ENCODE measurements at places on chromosomes 4 and X.
A peak's percentile ranks its signal among the peaks of the same experiment; 100 is the strongest.

DNA sequence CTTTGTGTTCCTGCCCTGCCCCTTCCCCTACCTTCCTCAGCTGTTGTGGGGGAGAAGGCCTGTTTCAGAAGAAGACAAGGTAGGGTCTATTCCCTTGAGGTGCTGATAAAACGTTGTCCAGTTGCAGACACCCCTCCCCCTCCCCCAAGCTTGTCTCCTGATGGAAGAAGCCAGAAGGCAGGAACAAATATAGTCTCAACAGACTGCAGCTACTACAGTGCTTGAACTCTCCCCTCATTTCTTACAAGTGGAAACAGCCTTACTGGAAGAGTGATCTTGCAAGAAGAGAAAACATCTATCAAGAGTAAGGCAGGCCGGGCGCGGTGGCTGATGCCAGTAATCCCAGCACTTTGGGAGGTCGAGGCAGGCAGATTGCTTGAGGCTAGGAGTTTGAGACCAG lies 11.0 kb upstream of the MAP7D3 start:
- DNase-seq, result no peak

DNA sequence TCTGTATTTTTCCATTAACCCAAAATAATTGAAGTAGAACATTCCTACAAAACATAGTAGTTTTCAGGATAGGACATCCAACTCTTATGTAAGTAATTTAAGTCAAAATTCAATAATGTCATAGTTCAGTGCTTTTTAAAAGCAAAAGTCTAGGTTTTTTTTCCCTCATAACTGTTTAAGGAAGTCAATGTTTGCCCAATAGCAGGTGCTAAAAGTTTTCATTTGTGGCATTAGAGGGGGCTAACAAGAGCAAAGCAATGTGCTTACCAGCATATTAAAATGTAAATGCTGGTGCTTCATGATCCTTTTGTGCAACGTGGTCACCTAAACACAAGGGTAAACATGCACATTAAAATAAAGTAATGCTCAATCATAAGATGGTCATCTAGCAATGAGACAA lies 155.2 kb upstream of the PPP1R2C start:
- no peak for DNase-seq

- DNase-seq, result peak; percentile 45
Measured at GRCh38 chr4:88792821-88793220, 95.2 kb upstream of the NAP1L5 start.

DNA sequence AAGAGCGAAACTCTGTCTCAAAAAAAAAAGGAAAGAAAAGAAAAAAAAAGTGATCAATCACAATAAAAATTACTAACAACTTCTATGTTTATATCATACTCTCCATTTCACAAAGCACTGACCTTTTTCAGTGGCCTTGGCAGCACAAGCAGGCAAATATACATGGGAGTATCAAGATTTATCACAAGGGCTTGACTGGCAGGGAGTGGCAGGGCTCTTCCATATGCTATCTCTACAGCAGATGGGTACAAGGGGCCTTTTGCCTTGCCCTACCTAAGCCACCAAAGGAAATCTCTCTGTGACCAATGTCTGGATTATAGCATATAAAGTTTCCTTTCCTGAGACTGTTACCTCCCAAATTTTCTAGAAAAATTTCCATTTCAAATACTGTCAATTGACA lies 24.4 kb downstream of the TSPAN5 start:
- no peak for DNase-seq

DNA sequence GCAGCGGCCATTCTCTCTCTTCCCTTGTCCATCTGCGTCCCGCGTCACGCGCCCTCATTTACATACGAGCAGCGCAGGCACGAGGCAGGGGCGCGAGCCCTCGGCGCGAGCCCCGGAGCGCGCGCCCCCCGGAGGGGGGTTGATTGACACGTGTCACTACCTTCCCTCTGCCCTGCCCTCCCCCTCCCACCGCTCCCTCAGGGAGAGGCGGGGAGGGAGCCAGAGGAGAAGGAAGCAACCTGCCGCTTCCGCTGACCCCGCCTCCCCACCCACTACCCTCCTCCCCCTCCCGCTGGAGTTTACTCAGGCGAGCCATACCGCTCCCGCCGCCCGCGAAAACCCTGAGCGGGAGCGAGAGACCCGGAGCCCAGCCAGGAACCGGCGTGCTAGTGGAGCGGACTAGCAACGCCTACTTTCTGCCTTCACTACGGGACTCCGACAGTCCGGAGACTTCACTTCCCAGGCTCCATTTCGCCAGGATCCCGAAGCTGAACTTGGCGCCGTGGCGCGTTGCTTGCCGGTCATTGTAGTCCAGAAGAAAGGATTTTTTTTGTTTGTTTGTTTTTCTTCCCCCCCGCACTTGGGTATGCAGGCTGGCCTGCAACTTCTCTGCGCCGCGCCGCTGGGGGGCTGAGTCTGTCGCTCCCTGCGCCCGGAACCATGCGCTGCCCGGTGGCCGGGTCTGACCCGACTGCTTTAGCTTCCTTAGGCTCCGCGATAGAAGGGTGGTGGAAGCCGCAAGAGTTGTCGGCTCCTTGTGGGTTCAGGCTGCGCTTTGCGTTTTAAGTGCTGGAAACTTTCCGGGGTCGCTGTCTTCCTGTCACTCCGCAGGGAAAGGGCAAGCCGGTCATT lies at the start of gene LCORL:
TSS of gene LCORL (minus strand) at position 36 of the 852 bp plus-strand sequence. CDS start at position 32, 4 bp downstream.
- DNase-seq, result peak; percentile 97

- DNase-seq, result no peak
Measured at GRCh38 chr4:101039367-101039766, 308.0 kb downstream of the PPP3CA start.

DNA sequence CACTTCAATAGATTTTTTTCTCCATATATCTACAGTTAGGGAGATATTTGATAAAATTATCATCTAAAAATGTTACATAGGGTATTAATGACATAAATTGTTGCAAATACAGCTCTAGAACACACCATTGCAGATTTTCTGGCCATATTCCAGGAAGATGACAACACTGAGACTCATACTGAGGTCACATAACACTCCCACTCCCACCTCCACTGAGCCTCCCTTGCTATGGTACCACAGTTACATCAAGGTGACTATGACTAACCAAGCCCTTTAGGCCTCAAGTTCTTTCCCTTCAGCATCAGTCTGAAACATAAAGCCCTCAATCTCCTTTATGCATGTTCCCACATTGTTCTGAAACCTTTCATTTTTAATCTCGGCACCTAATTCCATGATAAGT lies 932.0 kb upstream of the IGFBP7 start:
- DNase-seq, result no peak

GRCh38 chr4:140426610-140427105 lies 790 bp downstream of the CLGN start:
- no peak for DNase-seq

GRCh38 chrX:46904626-46905025 lies 7.6 kb upstream of the JADE3 start:
- DNase-seq, result no peak

Data from fibroblast of mammary gland (primary cell).